Caco-2 (cell line): ENCODE measurements at places on chromosomes 2 and 18. TPM values are rescaled to one million over a fixed set of nuclear protein-coding genes. Genes with fewer than 3 reads are reported as not detected.
A peak's percentile ranks its signal among the peaks of the same experiment; 100 is the strongest.

- no peaks in the 10 kb centered on the region for H3K4me1 ChIP-seq
- no peaks in the 10 kb centered on the region for H3K36me3 ChIP-seq
- no peak for DNase-seq
These were observed 86.6 kb downstream of the MYT1L start for GRCh38 chr2:2244508-2244907.

Gene EVX2
- total RNA-seq = 0.07 TPM in 1 of 2 replicates, not detected in the other

- peaks cover 44% of the 10 kb centered on the region for H3K4me1 ChIP-seq
- peak overlapping the region; percentile 50 for H3K27ac ChIP-seq
- peak overlapping the region; percentile 88 for H3K4me3 ChIP-seq
- H3K27me3 ChIP-seq = no peaks in the 10 kb centered on the region
- no peaks in the 10 kb centered on the region for H3K36me3 ChIP-seq
These were observed 1.2 kb downstream of the ASAP2 start for GRCh38 chr2:9207641-9208311.

Gene MERTK
- total RNA-seq = 39.2 and 42.6 TPM in 2 replicates

DNA sequence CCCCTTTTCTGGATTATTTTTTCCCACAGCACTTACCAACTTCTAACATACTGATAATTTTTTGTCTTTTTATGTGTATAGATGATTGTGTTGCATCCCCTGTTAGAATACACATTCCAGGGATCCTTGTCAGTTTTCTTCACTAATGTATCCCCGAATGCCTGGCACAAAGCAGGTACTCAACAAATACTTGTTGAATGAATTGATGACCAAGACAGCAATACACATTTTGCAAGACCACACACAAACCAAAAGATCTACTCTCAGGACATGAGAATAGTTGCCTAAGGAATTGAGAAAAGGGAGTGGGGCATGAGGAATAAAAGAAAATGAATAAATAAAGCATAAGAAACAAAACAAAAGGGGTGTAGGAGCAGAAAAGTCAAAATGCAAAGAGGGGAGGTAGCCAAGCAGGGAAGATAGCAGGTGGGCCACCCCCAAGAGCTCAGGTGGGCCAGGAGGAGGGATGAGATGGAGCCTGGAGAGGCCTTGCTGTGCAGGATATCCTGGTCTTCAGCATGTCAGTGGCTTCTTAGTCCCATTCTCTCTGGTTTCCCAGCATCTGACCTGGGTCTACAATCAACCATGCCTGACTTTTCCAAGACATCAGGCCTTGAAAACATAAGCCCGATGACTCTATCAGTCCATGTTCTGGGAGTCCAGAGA is 38.5 kb upstream of the FZD7 start:
- no peak overlapping the region for H3K27ac ChIP-seq
- H3K36me3 ChIP-seq = no peaks in the 10 kb centered on the region
- peaks cover 26% of the 10 kb centered on the region for H3K4me1 ChIP-seq
- DNase-seq = no peak
- no peak overlapping the region for H3K4me3 ChIP-seq
- H3K27me3 ChIP-seq = no peaks in the 10 kb centered on the region

GRCh38 chr2:238988105-238988504 is 140.2 kb downstream of the TWIST2 start:
- no peak overlapping the region for H3K4me3 ChIP-seq
- no peaks in the 10 kb centered on the region for H3K4me1 ChIP-seq
- DNase-seq = no peak
- no peaks in the 10 kb centered on the region for H3K27me3 ChIP-seq

DNA sequence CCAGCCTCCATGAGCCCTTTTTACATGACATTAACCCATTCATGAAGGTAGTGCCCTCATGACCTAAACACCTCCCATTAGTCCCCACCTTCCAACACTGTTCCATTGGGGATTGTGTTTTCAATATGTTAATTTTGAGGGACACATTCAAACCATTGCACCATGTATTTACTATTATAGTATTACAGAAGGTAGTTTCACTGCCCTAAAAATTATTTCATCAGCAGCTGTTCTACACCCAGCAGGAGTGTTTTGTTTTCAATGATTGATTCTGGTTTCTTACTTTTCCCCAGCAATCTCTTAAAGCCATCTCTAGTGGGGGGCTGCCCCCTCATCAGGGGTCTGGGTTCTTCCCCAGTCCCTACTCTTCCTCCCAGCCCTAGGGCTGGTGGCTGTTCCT is 71.9 kb downstream of the CERS6 start:
- H3K27me3 ChIP-seq = no peaks in the 10 kb centered on the region
- DNase-seq = no peak
- peaks cover 16% of the 10 kb centered on the region; the same call in 1 of the 2 replicates for H3K4me1 ChIP-seq
- H3K36me3 ChIP-seq = no peaks in the 10 kb centered on the region; the same call in 1 of the 2 replicates
